ENCODE measurements at places on chromosomes 3 and 15.

DNA sequence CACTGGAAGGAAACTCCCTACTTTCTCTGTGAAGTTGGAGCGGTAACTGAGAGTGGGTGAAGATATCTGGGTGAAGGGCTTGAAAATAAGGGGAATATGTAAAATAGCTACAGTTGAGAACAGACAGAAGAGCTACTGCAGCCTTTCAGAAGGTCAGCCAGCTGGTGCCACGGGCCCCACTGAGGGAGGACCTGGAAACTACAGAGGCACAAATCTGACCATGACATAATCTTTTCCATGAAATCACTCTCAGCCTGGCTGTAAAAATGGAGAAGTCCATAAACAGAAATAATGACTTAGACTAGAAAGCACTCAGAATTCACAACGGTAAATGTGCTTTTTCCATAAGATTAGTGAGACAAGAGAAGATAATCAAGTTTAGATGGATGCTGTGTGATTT is 46.4 kb downstream of the ST3GAL6 start:
- DNase-seq, result no peak

GRCh38 chr3:95705786-95706418 is 1108.5 kb upstream of the EPHA6 start:
- DNase-seq, result no peak

DNA sequence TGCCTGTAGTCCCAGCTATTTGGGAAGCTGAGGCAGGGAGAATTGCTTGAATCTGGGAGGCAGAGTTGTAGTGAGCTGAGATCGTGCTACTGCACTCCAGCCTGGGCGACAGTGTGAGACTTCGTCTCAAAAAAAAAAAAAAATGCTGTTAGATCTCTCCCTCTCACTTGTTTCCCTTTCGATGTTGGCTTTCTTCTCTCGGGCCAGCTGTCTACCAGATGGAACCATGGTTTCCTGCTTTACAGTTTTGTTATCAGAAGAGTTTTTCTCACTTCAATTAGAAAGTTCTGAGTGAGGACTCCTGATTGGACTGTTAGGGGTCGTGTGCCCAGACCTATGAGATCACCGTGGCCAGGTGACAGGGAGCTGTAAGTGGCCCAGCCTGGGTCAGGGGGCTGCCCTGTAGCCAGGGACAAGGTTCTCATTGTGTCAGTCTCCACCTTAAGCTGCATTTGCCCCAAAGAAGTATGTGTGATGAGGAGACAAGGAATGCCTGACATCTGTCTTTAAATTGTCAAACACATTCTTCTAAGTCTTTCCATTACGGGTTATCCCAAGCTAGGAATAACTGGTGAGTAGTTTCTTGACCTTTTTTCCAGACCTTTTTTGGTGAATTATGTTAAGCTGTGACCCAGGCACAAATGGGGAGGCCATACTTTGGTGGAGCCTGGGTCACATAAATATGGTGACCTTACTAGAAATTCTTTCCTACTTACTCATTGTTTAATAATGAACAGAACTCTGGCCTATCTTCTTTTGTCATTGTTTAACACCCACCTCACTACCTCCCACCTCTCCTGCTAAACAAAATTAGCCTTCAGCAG is 25.2 kb downstream of the SNAPC5 start:
- peak; percentile 30 for DNase-seq

DNA sequence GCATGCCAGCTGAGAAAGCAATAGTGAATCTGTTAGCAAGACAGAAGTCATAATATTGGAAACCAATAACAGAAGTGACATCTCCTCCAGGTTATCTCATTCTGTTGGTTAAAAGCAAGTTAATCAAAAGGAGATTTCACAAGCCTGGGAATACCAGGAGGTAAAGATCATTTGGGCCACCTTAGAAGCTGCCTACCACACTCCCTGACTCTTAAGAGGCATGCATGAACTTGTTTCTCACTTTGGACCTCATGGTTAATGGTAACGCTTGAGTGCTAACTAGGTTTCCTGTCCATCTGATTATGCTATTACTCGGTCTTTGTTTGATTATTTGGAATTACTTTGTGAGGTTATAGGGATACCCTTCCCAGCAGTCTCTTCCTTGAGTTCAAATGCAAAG is 650.8 kb upstream of the SGO1 start:
- no peak for DNase-seq

DNA sequence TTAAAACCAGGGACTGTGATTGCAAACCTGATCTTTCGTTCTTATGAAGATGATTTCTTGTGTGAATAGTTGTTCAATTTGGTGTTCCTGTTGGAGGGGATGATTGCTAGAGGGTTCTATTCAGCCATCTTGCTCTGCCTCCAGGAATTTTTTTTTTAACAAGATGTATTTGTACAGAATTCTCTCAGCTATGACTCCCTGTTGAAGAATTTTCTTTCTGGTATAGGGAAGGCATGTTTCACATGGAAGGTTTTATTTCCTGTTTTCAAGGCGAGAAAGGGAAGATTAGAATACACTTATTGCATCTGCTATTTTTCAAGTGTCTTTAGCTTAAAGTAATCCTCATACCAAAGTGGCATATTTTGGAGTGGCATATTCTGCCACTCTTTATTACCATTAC is 5.6 kb upstream of the LRRC34 start:
- DNase-seq, result no peak

GRCh38 chr3:57892423-57892822 is 115.8 kb upstream of the FLNB start:
- no peak for DNase-seq

DNA sequence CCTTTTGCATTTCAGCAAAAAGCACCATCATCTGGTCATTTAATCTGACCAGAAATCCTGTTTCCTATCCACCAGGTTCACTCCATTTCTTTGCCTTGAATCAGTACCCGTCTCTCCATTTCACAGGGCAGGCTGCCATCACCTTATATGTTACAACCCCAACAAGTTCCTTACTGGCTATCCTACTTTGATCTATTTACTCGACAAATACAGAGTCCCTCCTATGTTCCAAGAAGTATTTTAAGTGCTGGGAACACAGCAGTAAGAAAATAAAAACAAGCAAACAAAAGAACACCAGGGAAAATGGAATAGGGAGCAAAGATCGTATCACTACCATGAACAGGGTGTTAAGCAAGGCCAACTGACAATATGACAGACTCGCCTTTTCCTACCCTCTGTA is 295.2 kb upstream of the WNT5A start:
- no peak for DNase-seq

GRCh38 chr15:97960364-97961066 is at the start of gene ARRDC4:
Gene ARRDC4 (plus strand): TSS chr15:97960703. CDS start chr15:97960862, 159 bp downstream.
- DNase-seq, result peak; percentile 65

GRCh38 chr3:14477311-14477935 is 62.7 kb downstream of the GRIP2 start:
- no peak for DNase-seq

DNA sequence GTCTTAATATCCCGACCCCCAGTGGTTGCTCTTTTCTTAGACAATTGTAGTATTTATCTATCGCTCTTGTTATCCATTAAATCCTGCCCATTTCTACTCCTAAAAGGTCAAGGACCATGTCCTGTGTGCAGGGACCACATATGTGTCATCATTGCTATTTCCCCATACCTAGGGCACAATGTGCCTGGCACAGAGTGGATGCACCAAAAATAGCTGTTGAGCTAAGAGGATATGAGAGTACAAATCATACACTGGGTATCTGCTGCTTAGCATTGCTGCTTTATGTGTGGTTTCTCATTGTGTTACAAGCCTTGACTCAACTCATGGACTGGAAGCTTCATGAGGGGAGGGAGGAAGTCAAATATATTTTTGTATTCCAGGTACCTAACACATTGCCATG is 3.4 kb upstream of the MITF start:
- DNase-seq, result no peak

GRCh38 chr15:80710635-80711554 is 15.8 kb downstream of the ABHD17C start:
- DNase-seq, result no peak

DNA sequence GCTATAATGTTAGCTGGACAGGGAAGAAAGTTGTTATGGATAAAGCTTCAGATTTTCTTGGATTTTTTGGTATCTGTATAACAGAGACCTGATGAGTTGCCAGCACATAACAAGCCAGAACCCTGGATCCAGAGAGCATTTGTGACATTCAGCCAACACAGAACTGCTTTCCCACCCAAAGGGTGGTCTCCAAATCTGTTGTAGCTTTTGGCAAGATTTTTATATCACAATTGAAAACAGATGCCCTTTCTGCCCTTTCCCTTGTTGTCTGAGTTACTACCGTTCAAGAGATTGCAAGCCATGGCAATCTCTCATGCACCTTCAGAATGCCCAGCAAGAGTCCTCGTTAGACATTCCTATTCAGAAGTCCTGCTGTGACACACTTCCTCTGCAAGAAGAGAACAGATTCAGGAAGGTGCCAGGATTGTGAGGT is 107.6 kb upstream of the FGF7 start:
- DNase-seq, result no peak

DNA sequence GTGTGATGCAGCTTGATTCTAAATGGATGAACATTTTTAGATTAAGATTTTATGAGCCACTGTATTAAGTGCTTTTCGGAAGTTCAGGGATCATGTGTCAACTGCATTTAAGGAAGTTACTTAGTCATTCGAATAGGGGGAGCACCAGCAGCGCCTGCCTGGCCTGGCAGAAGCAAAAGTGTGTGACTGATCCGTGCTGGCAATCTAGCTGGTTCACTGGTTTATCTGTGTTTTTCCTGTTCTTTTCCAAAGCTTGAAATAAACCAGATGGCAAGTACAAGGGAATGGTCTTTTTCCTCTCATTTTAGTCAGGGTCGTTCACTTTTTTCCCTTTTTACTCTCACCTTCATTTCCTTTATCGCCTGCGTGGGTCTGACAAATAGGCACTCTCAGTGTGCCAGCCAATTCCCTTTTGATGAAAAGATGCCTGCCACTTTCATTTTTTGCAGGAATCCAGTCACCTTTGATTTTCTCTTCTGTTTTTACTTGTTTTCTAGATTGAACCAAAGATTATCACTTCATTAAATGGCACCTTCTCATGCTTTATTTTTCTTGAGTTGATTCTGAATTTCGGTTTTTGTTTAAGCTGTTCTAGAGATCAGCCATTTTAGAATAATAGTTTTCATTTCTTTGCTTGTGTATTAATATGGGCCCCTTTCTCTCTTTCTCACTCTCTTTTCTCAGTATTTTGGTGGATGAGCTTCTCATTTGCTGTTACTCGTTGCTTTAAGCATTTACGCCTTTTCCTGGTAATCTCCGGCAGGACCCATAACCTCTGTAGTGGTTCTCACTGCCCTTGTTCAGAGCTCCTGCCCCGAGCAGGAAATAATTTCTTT is 2.8 kb downstream of the ABHD2 start:
- no peak for DNase-seq

DNA sequence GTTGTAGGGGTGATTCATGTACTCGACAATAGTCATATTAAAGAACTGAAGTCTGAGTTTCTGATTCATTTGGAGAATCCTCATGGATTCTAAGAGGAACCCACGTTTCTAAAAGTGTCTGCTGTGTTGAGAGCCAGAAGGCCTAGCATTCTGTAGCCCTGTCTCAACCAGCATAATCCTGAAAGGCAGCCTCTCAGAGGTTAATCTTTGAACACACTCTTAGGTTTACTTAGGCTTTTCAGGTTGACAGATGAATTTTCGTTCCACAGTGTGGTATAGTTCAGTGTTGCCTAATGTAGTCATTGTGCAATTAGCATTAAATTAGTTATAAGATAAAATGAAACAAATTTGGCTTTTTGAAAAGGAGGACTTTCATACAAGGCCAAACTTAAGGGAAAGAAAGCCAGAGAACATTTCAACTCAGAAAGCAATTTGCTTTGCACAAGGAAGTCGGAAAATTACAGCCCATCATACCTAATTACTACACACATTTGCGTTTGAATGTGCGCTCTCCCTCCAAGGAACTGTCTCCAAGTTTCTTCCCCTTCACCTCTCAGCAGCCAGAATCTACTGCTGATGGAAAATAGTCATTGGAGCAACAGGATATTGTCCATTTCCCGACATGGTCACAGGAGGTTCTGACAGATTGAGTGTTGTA is 42.0 kb downstream of the AGBL1 start:
- no peak for DNase-seq

- no peak for DNase-seq
Observed at GRCh38 chr15:71050461-71050860, 64.8 kb upstream of the THSD4 start.

DNA sequence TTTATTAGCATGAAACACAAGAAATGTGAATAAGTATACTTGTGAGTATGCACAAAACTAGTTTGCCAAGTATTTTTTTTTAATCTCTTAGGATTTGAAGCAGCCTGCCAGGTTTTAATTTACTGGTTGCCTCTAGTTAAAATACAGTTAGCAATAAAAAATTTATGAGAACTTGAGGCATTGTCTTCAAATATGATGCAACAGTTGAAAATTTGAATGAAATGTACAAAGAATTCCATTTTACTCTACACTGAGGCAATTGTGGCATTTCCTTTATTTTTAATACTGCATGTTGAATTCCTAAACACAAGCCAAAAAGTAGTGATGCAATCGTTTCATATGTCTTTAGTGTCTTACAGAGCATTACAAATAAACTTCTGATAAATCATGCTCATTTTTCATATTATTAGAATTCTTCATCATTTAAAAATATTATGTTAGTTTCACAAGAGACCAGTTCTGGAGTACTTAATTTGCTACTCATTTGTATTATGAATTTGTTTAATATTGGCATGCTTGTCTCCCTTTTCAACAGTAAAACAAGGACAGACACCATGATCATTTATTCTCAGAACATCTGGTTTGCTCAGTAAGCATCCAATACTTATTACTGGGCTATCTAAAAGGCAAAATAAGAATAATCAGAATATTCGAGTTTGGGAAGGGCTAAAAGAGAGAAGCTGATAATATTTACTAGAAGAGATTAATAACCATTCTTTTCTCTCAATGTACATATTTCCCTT is 124.8 kb upstream of the PTX3 start:
- DNase-seq, result no peak

DNA sequence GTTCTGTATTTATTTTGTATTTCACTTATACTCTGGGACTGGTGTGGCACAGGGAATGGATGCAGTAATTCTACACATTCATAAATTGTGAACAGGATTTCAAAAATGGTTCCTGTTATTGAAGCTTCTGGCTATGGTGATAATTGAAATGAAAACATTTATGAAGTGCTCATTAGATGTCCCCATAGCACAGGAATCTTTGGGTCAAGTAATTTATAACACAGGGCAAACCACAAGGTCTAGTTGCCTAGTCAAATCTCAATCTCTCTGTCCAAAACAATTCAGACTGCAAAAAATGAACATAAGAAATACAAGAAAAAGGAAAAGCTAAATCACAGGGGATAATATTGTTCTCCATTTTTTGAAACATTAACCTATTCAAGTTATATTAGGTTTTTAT is 117.5 kb upstream of the PTPRG start:
- DNase-seq, result no peak

DNA sequence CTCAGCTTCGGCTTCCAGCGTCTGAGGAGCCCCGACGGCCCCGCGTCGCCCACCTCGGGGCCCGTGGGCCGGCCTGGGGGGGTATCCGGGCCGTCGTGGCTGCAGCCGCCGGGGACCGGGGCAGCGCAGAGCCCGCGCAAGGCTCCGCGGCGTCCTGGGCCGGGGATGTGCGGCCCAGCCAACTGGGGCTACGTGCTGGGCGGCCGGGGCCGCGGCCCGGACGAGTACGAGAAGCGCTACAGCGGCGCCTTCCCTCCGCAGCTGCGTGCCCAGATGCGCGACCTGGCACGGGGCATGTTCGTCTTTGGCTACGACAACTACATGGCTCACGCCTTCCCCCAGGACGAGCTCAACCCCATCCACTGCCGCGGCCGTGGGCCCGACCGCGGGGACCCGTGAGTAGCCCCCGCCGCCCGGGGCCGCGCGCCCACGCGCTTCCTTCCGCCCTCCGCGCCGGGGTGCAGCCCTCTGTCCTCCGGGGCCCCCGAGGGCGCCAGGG is 462 bp downstream of the EDEM1 start:
- DNase-seq, result peak; percentile 52

Data from effector memory CD8-positive, alpha-beta T cell (primary cell).